RPMI7951 (cell line): ENCODE measurements at places on chromosomes 11 and 22.
A peak's percentile ranks its signal among the peaks of the same experiment; 100 is the strongest.

DNA sequence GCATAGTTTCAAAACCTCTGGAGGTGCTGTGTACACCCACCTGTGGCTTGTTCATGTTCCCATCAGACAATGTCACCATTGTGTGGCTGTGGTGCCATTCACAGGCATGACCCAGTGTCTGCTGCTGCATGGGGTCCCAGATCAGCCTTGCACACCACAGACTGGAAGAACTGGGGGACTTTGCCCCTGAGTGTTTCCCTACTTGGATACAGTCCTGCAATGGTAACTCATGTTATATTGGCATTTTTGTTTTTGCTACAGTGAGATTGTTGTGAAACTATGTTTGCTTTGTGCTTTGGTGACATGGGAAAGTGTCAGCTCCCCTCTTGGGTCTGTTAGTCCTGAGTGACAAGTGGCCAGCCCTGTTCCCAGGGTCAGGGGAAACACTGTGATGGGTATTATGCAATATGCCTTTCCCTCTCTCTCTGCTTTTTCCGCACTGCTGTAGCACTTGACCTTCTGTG is 108.8 kb downstream of the NAV2 start:
- DNase-seq = no peak

- DNase-seq = no peak
Measured at GRCh38 chr11:73466643-73467042, 90.4 kb downstream of the RELT start.

DNA sequence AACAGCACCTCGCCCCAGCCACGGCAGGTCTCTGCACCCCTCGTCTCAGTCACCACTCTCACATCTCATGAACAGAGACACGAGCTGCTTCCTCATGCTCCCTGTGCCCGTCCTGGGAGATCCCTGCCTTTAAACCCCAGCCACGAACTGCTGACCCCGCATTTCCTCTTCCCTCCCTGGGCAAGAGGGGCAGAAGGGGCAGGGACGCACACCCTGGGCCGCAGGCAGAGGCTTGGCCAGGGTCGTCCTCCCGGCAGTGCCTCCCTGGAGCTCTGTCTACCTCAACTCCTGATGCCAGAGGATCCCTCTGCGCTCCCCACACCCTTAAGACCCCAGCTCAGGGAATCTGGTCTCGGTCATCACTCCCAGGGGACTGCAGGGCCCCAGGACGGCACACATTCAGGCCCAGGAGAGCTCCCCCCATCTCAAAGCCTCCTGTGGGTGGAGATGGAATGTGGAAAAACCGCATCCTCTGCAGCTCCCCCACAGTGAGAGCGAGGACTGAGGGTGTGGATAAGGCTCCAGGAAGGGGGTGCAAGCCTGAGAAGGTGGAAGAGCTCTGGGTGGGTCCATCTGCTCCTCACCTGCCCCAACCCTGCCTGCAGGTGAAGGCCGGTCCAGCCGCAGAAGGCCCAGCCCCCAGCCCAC is 1.2 kb downstream of the BID start:
- peak; percentile 51 for DNase-seq

DNA sequence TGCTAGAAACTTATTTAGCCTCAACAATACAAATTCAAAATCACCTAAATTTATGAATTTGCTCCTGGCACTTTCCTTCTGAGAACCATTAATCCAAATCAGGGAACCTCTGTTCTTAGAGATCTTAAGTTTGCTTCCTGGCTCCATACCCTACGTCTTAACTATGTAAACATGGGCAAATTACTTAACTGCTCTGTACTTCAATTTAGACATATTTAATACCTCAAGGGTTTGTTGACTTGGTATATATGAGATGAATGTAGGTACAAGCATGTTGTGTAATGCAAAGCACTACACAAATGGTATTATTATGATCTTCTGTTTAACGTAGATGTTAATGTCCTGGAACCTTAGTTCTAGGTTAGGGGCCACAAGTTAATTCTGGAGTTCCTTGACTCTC is 22.6 kb upstream of the ARHGAP20 start:
- no peak for DNase-seq
